NCI-H69 (cell line): ENCODE measurements at places on chromosomes 7 and 10.

- peak; percentile 79 for DNase-seq
Observed at GRCh38 chr7:139776486-139777132, 1.2 kb downstream of the HIPK2 start.

GRCh38 chr7:137789215-137789882 is 57.4 kb downstream of the DGKI start:
- no peak for DNase-seq

DNA sequence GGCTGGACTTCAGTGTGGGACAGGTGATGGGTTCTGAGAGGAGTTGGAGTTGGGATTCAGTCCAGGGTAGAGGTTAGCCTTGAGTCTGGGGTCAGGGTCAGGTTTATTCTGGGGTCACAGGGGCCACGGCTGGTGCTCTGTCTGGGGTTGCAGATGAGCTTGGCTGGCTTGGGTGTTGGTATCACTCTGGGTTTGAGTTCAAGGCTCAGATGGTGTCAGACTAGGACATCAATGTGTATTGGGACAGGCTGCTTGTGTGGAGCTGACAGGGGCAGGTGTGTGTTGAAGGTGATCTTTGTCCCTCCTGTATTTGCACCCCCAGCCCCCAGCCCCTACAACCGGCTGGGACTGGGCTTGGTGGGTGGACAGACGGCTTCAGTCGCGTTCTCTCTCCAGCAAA is 26.8 kb downstream of the TMEM270 start:
- DNase-seq: no peak

DNA sequence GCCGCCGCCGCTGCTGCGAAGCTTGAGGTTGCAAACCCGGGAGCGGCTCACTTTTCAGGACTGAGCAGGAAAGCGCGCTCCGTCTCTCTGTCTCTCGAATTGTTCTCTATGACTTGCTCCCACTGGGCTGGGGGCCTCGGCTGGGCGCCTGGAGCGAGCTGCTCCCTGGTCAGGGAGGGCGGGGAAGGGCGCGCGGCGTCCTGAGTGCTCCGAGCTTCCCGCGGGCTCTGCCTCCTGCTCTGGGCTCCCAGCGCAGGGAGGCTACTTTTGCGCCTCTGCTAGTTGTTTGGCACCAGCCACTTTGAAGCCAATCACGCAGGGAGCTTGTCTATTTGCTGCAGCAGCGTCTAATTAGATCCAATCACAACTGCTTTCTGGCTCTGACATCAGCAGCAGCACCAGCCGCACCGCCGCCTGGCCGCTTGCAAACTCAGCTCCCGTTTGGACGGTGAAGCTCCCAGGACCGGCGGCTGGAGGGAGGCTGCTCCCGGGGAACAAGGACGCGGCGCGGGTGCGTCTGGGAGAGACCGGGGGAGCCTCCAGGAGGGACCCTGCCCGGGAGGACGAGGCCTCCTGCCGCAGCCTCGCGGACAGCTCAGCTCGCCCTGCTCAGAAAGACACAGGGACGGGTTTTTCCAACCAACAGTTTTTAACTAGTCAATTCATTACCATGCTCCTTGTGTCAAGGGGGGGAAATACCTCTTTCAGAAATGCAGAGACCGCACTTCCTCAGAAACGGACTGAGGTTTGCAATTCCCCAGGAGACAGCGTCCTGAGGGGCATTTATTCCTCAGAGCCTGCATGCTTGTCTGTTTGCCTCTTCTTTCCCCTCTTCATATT is at the start of gene ADARB2:
Gene ADARB2, minus strand, starts transcription at position 304 of the 840 bp plus-strand sequence.
- DNase-seq: peak; percentile 29

DNA sequence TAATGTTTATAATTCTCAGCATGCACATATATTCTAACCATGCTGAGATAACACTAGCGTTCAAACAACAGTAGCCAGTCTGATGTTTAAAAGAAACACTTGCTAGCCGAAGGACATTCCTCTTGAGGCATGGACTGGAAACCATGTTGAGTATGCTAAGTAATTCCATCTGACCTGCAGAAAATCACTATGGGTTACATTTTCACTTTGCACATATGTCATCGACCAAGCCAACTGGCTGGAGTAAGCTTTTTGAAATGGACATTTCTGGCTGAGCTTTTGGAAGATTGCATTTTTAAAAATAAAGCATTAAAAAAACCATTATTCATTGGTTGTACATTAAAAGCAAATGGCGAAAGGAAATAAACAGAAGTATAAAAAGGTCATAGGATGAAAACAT is 88.2 kb downstream of the BBS9 start:
- no peak for DNase-seq

DNA sequence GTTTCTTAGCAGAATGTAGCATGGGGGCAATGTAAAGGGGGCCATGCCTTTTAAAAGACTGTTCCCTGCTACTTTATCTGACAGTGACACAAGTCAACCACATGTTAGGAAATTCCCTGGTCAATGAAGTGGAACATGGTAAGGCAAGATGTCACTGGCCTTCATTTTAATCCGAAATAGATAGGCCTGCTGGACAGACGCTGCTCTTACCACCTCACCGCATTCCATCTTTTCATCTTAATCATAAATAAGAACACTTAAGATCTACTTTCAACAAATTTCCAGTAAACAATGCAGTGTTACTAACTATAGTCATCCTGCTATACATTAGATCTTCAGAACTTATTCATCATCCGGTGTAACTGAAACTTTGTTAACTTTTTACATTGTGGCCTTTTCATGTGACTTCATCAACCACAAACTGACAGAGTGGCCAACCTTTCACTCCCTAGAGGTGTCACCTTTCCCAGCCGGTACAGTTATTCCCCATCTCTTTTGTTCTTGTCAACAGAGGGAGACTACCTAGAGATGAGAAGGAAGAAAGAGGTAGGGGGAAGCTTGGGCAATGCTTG is 15.6 kb downstream of the ASB4 start:
- DNase-seq: peak; percentile 8

DNA sequence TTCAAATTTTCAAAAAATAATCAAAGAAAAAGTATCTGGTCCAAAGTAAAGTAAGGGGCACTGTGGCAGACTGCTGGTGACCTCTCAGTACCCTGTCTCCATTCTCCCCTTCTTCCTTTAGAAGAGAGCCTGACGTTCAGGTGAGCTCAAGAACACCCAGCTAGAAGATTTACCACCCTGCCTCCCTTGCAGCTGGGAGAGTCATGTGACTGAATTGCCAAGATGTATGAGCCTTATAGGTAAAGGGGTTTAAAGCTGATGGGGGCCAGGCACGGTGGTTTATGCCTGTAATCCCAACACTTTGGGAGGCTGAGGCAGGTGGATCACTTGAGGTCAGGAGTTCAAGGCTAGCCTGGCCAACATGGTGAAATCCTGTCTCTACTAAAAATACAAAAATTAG is 86.3 kb upstream of the NANOS1 start:
- no peak for DNase-seq

- DNase-seq: no peak
Observed at GRCh38 chr7:28136420-28136819, 44.2 kb downstream of the JAZF1 start.

DNA sequence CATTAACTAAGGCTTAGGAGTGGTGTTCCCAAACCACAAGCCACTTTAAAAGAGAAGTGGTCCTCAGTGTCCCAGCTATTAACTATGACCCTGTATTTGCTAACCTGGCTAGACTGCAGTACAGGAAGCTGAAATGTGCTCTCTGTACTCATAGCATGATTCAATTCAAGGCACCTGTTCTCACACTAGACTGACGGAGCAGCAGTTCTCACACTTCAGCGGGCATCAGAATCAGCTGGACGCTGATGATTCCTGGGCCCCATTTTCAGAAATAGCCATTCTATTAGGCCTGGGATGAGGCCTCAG is 24.5 kb upstream of the MSRB2 start:
- no peak for DNase-seq

DNA sequence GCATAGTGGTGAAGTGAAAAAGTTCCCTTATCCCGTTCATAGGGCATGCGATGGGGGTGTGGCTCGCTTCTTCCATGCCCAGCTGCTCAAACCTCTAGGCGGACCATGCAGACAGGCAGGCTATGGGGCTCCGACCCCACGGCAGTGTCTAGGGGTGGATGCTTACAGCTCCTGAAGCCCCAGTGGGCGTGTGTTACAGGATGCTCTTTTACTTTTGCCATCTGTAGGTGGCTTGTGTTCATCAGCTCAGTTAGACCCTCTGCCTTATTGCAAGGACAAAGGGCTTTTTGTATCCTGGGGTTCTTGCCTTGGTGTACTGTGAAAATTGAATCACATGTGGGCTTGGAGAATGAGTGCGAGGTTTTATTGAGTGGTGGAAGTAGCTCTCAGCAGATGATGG is at the start of gene MYL10:
Gene MYL10, minus strand, starts transcription at position 126 of the 400 bp plus-strand sequence. CDS start 178 bp downstream, outside the sequence.
- no peak for DNase-seq

DNA sequence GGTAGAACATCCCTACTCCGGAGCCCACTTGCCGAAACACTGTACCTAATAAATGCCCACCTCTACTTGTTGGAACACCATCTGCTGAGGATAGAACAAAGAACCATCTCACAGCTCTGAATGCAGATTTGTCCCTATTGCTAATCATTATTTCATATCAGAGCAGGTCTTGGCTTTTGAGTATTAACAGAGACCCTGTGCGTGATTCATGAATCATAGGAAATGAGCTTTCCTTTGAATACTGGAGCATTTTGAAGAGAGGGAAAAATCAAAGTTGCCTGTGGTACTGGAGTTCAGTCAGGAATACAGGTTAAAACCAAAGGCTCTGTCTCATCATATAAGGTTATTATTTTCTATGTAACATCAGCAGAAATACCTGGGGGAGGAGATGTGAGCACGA is 1132.3 kb downstream of the XPNPEP1 start:
- DNase-seq: no peak

- no peak for DNase-seq
Observed at GRCh38 chr7:157097056-157097329, 41.7 kb upstream of the UBE3C start.

DNA sequence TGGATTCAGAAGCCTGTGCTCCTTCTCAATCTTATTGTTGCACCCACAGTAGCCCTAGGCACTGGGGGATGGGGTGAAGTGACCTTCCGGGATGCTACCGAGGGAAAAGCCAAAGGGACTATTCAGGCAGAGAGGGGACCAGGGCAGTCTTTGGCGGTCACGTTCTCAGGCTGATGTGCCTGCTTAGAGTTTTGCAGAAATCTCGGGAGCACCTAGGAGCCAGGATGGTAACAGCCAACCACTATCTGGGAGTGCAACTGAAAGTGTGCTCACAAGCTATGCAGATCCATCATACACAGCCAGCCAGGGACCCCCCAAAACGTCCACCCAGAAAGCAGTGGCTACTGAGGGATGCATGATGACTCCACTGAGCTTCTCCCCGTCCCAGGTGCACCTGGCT is 52.4 kb downstream of the CXCL12 start:
- DNase-seq: no peak

GRCh38 chr10:22874189-22874854 is 53.5 kb upstream of the ARMC3 start:
- no peak for DNase-seq

DNA sequence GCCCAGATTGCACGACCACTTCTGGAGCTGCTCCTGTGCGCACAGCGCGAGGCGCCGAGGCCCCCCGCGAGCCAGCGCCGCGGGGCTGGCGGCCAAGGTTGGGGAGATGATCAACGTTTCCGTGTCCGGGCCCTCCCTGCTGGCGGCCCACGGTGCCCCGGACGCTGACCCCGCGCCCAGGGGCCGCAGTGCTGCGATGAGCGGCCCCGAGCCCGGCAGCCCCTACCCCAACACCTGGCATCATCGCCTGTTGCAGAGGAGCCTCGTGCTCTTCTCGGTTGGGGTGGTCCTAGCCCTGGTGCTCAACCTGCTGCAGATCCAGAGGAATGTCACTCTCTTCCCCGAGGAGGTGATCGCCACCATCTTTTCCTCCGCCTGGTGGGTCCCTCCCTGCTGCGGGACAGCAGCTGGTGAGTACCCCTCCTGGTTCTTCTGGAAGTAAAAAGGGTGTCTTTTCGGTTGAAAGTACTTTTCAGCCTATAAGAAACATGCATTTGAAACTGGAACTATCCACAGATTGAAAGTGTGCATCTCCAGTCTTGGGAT is 683 bp downstream of the INSIG1 start:
- peak; percentile 71 for DNase-seq

- no peak for DNase-seq
Observed at GRCh38 chr7:106281127-106281526, 3.7 kb downstream of the NAMPT start.

GRCh38 chr7:80707318-80707717 is 68.9 kb downstream of the CD36 start:
- DNase-seq: no peak

DNA sequence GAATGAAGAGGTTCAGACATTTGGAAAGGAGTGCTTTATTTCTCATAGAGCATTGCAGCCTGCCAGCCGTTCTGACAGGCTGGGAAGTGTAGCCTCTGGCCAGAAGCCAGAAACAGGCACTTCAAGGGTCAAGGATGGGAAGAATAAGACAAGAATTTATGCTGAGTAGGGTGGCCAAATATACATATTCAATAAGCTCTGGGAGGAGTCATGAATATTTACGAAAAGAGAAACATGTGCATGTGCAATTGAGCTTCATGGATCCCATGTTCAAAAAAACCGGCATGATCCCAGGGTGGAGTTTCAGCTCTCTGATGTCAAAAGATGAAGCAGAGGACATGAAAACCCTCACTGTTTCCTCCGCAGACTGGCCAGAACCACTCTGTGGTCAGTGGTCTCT is 32.9 kb downstream of the TLX1 start:
- no peak for DNase-seq

DNA sequence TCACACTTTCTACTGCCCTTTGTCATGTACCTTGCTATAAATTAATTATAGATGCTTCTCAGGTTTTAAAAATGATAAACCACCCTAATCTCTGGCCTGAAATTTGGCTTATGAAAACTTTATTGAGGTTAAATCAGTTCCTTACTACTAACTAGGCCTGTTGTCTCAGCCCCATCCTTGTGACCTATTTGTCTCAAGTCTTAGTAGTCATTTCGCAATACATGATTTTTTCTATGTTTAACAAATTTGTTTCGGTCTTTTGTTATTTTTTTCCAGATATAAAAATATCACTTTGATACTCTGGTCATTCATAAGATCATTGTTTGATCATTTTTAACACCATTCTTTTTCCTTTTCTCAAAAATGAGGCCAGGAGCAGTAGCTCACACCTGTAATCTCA is 411.6 kb downstream of the GFRA1 start:
- DNase-seq: no peak

GRCh38 chr10:31197886-31198285 is 121.1 kb upstream of the ZEB1 start:
- DNase-seq: no peak

DNA sequence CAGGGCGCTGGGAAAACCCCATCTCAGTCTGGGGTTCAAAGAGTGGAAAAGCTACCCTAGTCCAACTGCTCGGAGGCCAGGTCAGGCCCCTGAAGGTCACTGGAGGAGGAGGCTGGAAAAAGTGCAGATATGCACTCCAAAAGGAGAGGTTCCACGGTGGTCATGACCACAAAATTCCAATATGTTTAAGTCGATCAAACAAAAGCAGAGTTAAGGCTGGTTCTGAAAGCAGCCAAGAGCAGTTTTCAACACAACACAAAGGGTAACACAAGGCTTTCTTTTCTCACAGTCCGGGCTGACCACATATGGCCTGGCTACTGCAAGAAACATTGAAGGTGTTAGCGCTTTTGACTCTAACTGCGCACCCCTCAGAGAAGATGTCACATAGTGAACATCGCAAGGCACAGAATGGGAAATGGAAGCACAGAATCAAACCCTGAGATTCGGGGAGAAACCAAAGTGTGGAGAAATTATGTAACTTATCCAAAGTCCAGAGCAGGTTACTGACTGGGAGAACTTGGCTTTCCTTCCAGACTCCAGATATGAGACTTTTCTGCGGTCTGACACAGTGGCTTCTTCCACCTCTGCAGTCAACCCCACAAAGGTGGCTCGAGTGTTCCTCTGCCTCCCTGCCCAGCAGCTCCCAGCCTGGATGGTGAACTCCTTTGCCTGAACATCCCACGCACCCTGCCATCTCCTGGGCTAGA is 1.3 kb upstream of the GRB10 start:
- no peak for DNase-seq

- no peak for DNase-seq
Observed at GRCh38 chr7:129769866-129770808, 158.6 kb downstream of the NRF1 start.
